WTC11 (cell line): ENCODE measurements at places on chromosomes 3 and 15. TPM values are rescaled to one million over a fixed set of nuclear protein-coding genes. Genes with fewer than 3 reads are reported as not detected.

The MESP2 gene
- 0.66 to 1.0 TPM (median 0.68 TPM) in 3 replicates for total RNA-seq

The CLDN11 gene
- 12.1 to 12.6 TPM (median 12.5 TPM) in 3 replicates for total RNA-seq

The ANKDD1A gene
- total RNA-seq = 6.1 to 7.9 TPM (median 7.4 TPM) in 3 replicates

The FMN1 gene
- 3.6 to 4.5 TPM (median 4.1 TPM) in 3 replicates for total RNA-seq

The SERPINI2 gene
- total RNA-seq = 0.32 to 0.37 TPM in 2 of 3 replicates, not detected in the other
